IPS DF 6.9 (cell line): ENCODE measurements at places on chromosomes 2 and 18.

DNA sequence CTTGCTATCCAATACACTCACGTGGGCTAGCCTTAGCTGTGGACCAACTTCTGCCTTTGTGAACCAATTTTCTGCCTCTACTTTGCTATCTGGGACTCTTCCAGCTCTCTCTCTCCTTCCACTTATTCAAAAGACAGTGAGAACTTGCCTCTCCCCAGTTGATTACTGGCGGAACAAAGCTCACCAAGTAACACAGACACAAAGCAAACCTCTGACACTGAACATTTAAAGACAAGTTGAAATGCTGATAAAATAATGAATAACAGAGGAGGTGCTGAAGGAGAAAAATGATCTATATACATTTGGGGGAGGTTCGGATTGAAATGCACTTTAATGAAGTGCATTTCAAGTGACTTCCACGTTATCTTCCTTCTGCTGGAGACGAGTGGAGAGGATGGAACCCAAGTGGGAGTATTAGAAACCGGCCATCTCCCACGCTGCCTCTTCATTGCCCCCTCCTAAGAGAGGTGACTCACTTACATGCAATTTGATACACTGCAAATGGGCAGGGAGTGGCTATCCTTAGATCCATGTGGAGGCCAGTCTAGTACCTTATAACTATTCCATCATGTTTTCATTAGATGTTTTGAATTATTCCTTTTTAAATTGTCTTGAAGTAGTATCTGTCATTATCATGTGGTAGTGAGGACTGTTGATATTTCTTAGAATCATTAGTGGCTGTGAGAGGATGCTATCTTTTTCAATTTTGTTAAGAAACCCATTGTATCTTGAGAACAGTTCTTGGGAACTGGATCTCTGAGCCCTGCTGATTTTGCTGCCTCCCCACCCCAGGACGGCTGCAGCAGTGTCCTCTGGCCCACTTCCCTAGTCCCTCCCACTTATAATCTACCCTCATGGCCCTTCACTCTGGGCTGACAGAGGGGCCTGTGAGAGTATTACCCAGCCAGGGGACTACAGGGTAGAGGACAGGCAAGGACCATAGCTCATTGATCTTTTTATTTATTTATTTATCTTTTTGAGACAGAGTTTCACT is 6.0 kb upstream of the GLI2 start:
- no peak for DNase-seq

DNA sequence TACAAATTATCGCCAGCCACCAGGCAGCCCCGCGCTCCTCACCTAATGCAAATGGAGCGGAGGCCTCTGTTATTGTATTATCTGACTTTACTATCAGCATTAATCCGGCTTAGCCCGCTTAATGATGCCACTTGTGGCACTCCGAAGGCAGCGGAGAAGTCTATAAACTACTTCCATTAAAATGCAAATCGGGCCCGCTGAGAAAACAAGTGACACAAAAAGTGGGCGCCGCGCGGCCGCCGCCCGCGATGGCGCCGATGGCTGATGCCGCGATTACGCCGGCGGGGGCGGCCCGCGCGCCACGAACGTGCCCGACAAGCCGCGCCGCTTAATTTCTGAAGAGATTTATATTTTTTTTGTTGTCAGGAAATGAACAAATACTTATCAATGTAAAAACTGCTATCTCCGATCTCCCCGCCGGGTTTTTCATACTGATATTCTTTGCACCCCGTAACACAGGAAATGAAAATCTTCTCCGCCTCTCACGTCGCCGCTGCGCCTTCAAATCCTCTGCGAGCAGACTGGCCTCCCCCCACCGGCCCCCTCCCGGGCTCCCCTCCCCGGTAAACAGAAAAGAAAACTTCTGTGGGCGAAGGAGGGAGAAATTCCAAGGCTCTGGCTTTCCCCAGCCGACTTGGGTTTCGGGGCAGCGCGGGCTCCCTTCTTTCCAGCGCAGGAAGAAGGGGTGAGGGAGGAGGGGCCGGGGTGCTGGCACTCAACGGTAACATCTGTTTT is 221.8 kb downstream of the INSIG2 start:
- no peak for DNase-seq

- DNase-seq, result no peak
These were observed 439.2 kb upstream of the ACVR2A start for GRCh38 chr2:147405651-147406050.

GRCh38 chr2:235868224-235868623 is 300.0 kb downstream of the GBX2 start:
- no peak for DNase-seq

DNA sequence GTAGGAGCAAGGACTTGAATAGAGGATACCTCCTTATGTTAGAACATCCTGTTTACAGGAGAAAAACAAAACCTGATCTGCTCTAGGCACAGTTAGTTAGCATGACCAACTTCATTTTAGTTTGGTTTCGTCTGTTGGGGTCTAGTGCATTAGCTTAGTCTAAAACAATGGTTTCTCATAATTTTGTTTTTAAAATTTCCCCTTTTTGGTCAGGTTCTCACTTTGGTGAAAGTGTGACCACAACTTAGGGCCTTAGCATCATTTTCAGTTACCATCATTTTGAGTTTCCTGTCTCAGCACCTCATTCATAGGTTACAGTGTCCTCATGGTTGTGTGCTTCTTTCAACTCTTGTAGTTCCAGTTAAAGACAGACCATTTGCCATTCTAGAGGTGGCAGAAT is 1277.0 kb upstream of the SLC39A10 start:
- DNase-seq, result no peak

DNA sequence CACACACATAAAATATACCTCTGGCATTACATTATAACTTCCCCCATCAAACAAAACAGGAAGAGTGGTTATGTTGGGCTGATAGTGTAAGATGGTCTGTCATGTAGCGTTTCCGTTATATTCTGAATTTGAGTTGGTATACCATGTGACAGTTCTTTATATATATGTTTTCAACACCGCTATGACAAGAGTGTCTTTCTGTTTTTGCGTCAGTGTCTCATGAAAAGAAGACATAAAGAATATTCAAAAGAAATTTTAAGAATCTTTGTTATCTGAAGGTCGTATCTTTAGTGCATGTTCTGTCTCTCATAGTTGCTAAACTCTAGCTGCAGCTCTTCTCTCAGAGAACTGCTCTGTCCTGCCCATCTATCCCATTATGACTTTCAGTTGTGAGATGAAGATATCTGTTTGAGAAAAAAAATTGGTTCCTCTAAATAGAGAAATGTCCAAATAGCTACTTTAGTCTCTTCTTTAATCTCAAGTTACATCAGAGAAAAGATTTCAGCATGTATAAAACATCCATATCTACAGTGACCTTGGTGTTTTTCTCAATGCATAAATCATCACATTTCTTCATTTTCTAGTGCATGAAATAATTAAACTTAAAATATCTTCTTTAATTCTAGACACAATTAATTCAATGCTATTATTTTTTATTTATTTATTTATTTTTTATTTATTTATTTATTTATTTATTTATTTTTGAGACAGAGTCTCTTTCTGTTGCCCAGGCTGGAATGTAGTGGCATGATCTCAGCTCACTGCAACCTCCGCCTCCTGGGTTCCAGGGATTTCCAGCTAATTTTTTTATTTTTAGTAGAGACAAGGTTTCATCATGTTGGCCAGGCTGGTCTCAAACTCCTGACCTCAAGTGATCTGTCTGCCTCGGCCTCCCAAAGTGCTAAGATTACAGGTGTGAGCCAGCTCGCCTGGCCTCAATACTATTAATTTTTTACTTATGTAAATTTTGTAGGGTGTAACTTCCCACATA is 24.3 kb upstream of the PSME4 start:
- no peak for DNase-seq

DNA sequence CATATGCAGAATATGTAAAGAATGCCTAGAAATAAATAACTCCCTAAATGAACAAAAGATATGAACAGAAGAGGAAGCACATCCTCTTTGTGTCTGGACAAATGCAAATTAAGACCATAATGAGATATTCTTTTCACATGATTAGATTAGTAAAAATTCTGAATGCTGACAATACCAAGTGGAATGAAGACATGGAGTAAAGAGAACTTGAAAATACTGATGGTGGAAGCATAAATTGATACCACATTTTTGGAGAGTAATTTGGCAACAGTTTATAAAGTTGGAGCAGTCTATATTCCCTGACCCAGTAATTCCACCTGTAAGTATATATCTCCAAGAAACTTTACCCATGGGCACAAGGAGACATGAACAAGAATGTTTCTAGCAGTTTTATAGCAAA is 130.0 kb downstream of the CAPN13 start:
- no peak for DNase-seq

GRCh38 chr2:120765678-120766469 is 30.2 kb downstream of the GLI2 start:
- DNase-seq, result no peak

DNA sequence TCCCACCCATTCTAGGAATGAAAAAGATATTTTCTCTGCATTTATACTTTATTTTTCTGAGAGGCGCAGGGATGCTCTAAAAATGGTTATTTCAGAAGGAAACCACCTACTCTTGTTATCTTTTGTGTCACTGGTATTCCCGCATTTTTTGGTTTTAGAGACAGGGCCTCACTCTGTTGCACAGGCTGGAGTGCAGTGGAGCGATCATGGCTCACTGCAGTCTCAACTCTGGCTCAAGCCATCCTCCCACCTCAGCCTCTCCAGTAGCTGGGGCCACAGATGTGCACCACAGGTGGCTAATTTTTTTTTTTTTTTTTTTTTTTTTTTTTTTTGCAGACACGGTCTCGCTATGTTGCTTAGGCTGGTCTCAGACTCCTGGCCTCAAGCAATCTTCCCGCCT is 135.9 kb downstream of the NCK2 start:
- DNase-seq, result no peak

DNA sequence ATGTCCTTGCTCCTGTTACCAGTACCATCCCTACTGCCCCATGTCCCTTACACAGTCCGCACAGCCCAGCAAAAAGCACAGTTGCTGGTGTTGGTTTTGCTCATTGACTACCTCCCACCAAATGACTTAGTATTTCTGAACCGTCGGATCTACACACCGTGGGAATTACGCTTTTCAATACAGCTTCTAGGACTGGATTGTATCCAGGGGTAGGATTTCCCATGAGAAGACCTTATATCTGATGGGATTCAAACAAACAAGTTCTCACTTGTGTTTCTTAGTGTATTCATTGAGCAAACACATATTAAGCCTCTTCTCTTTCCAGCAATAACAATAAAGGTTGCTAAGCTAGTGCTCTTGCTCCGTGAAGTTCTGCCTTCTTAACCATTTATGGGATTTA is 25.8 kb downstream of the TRAPPC12 start:
- DNase-seq, result no peak

DNA sequence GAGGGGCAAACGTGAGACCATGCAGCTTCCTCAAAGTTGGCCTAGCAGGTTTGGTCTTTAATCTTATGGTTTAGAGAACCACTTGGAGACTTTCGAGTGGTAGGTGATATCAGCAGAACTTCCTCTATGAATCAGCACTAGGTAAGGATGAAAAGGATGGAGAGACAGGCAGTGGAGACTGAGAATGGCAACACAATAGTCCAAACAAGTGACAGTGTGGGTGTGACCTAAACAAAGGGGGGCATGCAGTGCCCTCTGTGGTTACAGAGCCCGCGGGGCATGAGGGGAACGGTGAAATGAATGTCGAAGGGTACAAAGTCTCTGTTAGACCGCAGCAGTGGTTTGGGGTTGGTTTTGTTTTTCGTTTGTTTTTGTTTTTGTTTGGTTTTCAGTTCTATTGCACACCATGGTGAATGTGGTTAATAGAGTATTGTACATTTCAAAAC is 143.9 kb downstream of the L3MBTL4 start:
- DNase-seq, result no peak

DNA sequence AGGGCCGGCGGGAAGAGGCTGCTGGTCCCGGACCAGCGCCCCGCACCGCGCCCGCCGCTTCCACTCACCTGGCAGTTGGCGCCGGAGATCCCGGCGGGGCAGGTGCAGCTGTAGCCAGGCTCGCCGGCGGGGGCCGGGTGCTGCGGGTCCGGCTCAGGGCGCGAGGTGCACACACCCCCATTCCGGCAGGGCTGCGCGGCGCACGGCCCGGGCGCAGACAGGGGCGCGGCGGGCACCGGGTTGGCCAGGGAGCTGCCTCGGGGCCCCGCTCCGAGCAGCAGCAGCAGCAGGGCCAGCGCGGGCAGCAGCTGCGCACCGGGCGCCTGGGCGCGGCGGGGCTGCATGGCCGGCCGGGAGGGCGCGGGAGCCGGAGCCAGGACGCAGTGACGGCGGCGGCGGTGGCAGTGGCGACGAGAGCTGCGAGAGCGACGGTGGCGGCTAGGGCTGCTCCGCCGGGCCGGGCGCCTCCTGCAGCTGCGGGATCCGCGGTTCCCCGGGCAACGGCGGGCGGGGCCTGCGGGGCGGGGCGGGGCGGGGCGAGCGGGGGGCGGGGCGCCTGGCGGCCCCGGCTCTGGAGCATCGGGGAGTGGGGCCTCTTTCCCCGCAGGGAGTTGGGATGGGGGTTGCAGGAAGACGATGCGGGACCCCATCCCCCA is at the start of gene DNER:
Gene DNER (minus strand): TSS at position 476 of the 656 bp plus-strand sequence. CDS start 132 bp downstream, at position 344.
- DNase-seq, result no peak

DNA sequence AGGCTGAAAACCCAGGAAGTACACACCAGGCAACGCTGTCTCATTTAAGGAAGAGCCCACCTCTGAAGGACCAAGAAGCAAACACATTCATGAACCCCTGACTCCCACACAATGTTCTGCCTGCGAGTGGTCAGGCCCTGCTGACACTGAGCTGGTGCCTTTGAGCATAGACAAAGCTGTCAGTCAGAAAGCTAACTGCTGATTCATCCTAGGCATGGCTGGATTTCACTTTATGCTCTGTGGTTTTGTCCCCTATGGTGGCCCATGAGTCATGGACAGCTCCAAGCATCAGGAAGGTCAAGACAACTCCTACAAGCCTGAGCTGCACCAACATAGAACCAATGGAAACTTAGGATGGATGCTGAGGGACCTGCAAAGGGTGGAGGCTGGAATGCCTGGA is 78.9 kb downstream of the UXS1 start:
- no peak for DNase-seq

- no peak for DNase-seq
These were observed 111.2 kb downstream of the CLIP4 start for GRCh38 chr2:29226375-29226774.

DNA sequence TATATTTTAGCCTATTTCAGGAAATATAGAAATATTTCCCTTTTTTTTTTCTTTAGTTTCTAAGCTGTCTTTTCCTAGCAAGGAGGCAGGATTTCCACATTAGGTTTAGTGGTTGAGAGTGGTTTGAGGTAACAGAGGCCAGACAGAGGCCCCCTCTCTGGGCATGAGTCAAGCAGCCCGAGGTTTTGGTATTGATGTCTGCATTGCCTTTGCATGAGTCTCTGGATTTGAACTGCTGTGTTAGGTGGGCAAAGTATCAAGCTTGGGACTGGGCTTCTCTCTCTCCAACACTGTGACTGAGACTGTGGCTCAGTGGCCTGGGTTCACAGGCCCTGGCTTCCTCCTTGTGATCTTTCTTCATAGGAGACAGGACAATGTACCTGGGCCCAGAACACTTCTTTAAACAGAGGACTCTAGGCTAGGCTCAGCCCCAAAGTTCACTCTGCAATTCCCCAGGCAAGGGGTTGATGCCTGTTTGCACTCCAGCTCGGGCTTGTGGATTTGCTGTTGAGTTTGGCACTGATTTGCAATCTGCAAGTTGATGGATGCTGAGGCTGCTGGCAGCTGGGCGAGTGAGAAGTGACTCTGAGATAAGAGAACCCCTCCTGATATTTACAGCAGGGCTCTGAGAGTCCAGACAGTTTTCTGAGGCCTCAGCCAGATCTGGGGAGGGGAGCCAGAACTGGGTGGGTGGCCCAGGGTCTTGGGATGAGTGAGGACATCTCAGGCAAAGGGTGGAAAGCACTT is 271.2 kb downstream of the EN1 start:
- no peak for DNase-seq

GRCh38 chr2:110180036-110180435 is 24.8 kb downstream of the NPHP1 start:
- DNase-seq, result no peak
